ENCODE measurements at places on chromosomes 12 and 14. TPM values are rescaled to one million over a fixed set of nuclear protein-coding genes. Genes with fewer than 3 reads are reported as not detected.

Gene OR6C2
- not detected for total RNA-seq

Gene LMNTD1
- total RNA-seq = not detected

Gene CCDC175
- total RNA-seq = not detected

Gene PLA2G1B
- total RNA-seq = 1.8 TPM

Gene ASIC1
- total RNA-seq = 0.71 TPM

Gene RPGRIP1
- 0.80 TPM for total RNA-seq

Gene KERA
- total RNA-seq = not detected

- DNase-seq = no peak
Observed at GRCh38 chr12:89494411-89495231, 30.0 kb downstream of the GALNT4 start.

DNA sequence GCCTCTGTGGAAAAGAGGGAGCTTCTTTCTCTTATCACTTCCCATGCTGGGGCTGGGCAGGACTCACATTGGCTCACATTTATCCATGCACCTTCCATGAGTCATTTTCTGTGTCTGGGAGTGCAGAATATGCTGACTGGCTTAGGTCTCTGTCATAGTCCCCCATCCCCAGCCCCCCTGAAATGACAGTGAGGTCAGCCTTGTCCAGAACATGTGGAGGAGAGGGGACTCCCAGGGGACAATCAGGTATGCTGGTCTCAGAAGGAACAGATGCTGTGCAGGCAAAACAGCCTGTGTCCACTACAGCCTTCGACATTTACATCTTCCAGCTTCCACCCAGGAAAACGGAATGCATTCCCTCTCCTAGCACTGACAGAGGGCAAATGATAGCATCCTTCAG is 35.0 kb downstream of the ADGRD1 start:
- no peak for DNase-seq

DNA sequence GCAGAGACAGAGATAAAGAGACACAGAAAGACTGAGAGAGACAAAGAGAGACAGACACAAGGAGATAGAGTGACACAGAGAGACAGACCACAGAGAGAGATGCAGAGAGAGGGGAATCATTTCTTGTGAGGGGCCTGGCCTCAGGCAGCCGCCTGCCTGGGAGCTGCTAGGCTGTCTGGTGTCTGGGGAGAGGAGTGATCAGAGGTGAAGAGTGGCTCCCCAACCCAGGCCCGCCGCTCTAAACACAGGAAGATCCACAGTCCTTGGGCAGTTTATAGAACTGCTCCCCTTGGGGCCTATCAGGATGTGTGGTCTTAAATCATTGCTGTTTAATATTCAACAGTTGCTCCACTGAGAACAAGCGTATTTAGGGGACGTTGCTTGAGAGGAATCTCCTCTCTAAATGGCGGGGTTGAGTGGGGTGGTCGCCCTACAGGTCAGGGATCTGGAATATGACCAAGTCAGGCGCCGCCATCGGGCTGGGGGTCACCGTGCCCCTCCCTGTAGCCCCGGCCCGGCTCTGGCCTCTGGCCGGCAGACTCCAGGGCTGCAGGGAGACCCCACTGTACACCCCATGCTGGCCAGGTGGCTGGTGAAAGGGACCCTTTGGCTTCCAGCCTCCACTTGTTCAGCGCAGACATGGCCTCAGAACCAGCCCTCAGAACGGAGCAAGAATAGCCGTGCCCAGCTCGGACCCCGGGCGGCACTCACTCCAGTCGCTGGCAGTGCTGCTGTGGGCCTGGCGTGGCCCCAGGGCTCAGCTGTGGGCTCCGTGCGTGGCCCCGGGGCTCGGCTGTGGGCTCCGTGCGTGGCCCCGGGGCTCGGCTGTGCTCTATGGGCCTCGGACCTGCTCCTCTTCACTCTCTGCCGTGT is 89.4 kb downstream of the GALNT9 start:
- no peak for DNase-seq

All from mesenteric fat pad (tissue), 1 donor.